ENCODE measurements at places on chromosomes 2 and 18.

GRCh38 chr2:59237311-59237710 is 996.2 kb upstream of the FANCL start:
- DNase-seq, result no peak

GRCh38 chr18:45938488-45938935 is 28.6 kb downstream of the EPG5 start:
- no peak for DNase-seq

- DNase-seq, result no peak
These were observed 11.2 kb downstream of the TMEM37 start for GRCh38 chr2:119442850-119443249.

- peak; percentile 69 for DNase-seq
These were observed 63.0 kb upstream of the TWIST2 start for GRCh38 chr2:238784671-238785527.

DNA sequence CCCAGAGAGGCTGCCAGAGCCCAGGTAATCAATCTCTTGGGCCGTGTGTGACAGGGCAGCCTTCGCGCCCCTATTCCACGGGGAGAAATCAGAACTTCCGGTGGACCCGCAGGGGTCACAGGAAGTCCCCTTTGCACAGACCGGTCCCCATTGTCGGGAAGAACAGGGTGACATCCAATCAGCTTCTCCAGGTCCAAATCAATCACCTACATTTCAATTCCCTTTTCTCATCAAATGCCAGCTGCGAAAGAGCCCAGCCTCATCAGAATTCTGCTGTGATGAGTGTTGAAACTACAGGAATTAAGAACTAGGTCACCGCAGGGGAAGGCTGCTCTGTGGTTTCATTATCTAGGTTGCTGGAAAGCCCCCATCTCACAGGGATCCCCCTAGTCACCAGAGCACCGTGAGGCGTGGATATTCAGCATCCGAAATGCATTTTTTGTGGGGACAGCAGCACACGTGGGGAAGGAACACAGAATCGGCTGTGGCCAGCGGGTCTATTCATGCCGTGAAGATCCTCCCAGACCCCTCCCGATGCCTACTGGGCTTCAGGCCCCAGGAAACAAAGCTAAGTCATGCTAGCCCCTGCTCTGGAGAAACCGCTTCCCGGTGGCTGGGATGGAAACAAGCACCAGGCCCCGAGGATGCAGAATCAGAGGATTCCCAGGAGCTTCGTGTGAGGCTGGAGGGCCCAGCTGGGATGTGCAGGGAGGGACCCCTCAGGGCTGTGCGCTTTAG is 193.7 kb upstream of the ID2 start:
- DNase-seq, result no peak

DNA sequence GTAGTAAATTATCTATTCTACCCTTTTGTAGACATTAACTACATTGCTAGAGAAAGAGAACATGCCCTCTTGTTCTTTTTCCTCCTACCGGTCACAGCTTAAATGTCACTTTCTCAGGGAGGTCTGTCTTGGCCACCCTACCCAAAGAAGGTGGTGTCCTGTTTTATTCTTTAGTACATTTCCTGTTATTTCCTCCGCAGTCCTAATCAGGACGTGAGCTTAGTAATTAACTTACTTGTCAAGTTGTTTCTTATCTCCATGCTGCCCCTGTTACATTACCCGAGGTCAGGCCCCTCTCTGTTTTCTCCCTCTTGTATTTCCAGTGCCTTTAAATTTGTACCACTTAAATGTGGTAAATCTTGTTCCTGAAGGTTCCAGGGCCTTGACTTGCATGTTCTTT is 73.7 kb upstream of the RMDN2 start:
- no peak for DNase-seq

GRCh38 chr2:200447139-200447855 is 62.6 kb downstream of the KCTD18 start:
- peak; percentile 54 for DNase-seq

DNA sequence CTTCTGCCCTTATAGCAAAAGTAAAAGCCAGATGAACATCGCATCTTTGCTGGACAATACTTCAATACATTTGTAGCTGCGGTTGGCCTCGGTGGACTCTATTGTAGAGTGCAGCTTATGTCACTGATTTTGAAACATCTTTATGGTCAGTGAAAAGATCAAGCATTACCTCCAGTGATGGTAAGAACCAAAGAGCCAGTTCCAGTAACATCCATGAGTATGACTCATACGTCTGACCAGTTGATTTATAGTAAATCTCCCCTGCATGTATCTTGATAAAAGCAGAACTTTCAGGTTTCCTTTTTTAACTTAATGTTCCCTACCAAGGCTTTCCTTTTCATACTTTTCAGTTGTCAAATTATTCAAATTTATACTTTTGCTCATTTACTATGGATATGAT is 119.2 kb upstream of the HNRNPA3 start:
- no peak for DNase-seq

- DNase-seq, result no peak
These were observed 276.2 kb downstream of the MYCN start for GRCh38 chr2:16216558-16216945.

- DNase-seq, result no peak
These were observed 257.4 kb upstream of the SLC14A2 start for GRCh38 chr18:45357686-45358470.

DNA sequence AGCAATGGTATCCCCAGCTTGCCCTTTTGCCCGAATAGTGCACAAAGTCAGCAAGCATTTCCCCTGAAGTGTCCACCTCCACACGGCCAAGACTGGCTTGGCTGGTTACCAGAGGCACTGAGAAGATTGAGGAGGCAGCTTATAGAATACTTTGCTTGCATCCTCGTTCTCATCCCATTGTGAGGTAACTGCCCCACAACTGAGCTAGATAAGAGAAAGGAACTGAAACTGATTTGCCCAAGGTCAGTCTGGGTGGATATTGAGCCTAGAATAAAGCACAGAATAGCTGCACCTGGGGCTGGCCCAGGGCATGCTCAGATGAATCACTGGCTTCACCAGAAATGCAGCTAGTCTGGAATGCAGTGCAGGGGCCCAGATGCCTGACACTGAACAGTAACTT is 32.7 kb upstream of the MAP4K3 start:
- DNase-seq, result peak; percentile 58

- DNase-seq, result no peak
These were observed 13.2 kb downstream of the ASB1 start for GRCh38 chr2:238439917-238440316.

DNA sequence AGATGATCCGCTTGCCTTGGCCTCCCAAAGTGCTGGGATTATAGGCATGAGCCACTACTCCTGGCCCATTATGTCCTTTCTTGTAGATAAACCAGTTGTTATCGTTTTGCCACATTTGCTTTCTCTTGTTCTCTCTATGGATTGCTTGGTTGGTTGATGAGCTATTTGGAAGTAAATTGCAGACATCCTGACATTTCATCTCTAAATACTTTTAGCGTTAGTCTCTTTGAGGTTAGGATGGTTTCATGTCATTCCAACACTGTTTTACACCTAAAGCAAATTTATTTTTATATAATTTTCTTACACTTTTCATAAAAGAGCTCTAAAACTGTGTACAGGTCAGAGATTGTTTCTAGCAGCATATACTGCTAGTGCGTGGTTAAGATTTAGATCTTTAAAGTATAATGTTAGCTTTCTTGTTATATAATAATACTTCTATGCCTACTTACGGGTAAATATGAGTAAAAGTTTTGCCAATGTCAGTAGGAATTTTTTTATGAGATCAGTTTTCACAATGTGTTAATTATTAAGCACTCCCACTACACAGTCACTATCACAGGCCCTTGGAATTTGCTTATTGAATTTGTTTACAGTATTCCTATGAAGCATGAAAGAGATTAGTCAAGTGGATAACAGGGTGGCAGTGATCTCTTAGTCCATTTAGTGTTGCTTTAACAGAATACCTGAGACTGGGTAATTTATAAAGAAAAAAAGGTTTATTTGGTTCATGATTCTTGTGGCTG is 10.3 kb downstream of the POLI start:
- DNase-seq, result no peak
